ENCODE measurements at places on chromosomes 16 and 17. TPM values are rescaled to one million over a fixed set of nuclear protein-coding genes. Genes with fewer than 3 reads are reported as not detected.

Gene MT3
- 0.99 TPM for polyA plus RNA-seq

Gene MPP3
- not detected for polyA plus RNA-seq

Gene ANKRD40CL
- not detected for polyA plus RNA-seq

- no peak for DNase-seq
These were observed 19.6 kb downstream of the SNN start for GRCh38 chr16:11687601-11688519.

Gene TMEM101
- polyA plus RNA-seq = 28.8 TPM

Gene PNMT
- 0.39 TPM for polyA plus RNA-seq

Gene NPIPB6
- 0.28 TPM for polyA plus RNA-seq

Gene GAS7
- polyA plus RNA-seq = 4.4 TPM

DNA sequence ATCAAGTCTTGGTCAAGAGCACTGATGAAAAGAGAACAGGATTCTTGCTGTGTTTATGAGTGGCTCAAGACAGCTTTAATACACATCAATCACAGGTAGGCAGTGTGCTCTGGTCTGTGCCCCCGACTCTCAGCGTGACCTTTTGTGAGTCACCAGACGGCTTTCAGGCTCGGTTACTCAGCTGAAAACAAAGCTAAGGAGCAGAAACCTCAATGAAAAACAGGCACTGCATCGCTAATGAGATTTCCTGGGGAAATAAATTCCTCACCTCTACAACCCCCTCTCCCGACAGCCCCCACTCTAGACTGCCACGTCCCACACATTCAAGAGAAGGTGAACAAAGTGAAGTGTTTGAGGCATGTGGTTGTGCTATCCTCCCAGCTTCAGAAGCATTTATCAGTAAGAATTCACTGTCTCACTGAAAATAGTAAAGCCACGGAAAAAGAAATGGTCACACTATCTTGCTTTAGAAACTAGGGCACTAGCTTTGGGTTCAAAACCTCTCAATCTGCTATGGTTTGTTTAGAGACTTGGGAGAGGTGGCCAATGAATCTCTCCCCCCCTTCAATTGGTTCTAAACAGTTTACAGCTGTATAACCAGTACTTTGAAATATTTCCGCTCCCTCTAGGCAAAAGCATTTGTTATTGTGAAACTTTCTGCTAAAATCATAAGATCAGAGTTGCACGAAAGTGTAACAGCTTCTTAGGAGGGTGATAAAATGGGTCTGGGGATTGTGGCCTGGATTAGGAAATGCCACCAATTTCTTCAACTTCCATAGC, 199.5 kb upstream of the PMFBP1 start:
- DNase-seq = no peak

GRCh38 chr17:75428543-75429469, 23.3 kb upstream of the GRB2 start:
- DNase-seq = no peak

GRCh38 chr17:50036455-50037261, 19.3 kb upstream of the ITGA3 start:
- DNase-seq = no peak

DNA sequence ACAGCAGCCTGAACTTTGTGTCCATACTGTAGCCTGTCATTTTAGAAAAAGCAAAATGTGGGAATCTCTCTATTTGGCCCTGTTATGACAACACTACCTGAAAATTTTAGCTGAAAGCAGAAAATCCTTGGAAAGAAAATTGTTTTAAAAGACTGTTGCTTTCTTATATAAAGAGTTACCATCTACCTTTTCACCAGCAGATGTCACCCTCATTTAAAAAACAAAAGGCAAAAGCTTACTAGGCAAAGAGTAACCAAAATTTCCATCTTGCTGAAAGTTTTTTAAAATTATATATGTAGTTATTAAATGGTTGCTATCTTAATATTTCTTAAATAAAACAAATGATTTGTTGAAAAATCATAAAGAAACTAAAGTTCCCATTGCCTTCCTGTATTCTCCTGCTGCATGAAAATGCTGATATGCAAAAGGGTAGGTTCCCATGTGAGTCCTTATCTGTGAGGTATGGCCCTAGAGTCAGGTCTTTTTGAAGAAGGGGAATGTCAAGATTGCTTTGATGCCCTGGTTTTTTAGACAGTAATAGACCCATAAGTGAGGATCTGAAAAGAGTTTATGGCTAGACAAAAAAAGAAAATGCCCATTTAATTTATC, 61.0 kb downstream of the TNRC6C start:
- no peak for DNase-seq

DNA sequence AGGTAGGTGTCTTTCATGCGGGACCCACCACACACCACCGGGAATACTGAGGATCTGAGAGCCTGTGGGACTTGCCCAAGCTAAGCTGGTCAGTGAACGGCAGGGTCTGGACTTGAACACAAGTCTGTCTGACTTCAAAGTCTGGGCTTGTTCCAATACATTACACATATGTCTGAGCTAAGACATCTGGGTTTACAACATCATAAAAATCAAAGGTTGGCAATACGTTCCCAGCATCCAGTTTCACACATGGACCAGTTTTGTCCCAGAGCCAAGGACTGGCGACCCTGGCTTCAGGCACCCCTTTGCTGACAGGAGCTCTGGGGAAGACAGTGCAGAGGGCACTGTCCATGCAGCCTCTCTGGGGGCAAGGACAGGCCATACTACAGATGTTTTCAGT, 27.9 kb upstream of the AXIN2 start:
- no peak for DNase-seq

- no peak for DNase-seq
These were observed 3.0 kb upstream of the ZNF213 start for GRCh38 chr16:3131755-3132377.

Gene TERB1
- not detected for polyA plus RNA-seq

Gene BAHCC1
- polyA plus RNA-seq = not detected

GRCh38 chr17:45995627-45996270, 3.3 kb upstream of the STH start:
- DNase-seq = no peak
